CD8-positive, alpha-beta memory T cell (primary cell): ENCODE measurements at places on chromosomes 5 and 9. TPM values are rescaled to one million over a fixed set of nuclear protein-coding genes. Genes with fewer than 3 reads are reported as not detected.

The ADAMTS16 gene
- not detected for polyA plus RNA-seq

The PCDHA9 gene
- polyA plus RNA-seq: not detected

GRCh38 chr5:146789712-146790653 lies 88.6 kb downstream of the PPP2R2B start:
- DNase-seq: no peak

- no peak for DNase-seq
Observed at GRCh38 chr9:3251309-3251708, 274.5 kb downstream of the RFX3 start.

DNA sequence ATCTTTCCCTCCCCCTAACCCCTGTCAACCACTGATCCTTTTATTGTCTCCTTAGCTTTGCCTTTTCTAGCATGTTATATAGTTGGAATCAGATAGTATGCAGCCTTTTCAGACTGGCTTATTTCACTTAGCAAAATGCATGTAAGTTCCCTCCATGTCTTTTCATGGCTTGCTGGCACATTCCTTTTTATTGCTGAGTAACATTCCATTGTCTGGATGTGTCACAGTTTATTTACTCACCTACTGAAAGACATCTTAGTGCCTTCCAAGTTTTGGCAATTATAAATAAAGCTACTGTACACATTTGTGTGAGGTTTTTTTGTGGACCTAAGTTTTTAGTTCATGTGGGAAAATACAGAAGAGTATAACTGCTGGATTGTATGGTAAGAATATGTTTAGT lies 230.1 kb downstream of the PBX3 start:
- no peak for DNase-seq

DNA sequence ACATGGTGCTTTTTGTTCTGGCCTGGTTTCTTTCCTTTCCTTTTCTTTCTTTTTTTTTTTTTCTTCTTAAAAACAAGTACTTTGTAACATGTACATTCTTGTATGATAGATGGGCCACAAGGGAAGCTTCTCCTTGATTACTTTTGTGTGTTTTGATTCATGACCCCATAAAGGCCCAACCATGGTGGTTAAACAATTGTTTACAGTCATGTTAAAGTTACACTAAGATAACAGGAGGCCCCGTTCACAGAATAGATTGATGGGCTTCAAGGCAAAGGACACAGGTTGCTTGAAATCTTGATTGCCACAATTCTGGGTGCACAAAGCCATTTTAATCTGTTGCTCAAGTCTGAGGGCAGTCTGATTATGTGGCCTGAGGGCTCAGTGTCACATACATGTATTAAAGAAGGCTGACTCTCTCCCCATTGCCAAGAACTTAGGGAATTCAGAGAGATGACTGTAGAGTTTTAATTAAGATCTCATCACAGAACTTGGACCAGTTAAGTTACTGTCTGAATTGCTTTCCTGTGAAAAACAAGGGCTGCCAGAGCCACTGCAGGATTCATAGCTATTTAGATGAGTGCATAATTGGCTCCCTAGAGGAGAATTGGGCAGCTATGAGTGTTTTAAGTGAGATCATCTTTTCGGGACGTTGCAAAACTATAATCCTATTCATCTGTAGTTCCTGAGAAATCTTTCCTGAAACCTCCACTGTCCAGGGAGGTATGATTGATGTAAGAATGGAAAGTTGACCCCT lies 163.4 kb downstream of the TLE4 start:
- no peak for DNase-seq

The LEAP2 gene
- 0.93 TPM for polyA plus RNA-seq

DNA sequence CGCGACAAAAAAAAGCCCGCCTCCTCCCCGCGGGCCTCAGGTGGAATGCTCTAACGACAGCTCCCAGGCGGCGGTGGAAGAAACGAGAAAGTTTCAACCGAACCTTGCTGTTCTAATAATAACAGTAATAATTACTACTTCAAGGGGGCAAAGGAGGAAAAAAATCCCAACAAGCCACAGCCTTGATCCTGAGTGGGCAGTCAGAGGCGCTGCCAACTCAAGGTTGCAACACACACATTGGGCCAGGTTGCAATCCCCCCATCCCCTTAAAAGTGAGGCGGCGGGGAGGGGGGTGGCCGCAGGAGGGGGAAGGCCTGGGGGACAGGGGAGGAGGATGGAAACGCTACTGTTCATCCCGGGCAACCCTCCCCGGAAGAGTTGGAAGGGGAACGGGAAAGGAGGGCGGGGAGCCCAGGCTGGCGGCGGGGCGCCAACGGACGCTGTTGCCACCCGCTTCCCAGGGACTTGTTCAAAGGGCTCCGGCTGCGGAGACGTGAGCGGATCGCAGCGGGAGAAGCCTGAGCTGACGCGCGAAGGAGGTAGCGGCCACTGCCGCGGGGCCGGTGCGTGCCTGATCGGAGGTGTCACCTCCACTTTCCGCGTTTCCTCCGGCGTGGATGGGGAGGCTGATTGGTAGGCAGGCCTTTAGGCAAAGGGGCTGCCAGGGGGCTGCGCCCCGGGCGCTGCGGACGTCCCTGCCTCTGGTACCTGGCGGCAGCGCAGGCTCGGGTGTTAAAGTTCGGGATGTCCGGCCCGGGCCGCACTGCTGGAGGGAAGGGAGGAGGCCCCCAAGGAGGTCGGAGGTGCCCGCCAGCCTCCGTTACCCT lies 647 bp downstream of the SMARCA2 start:
- DNase-seq: peak; percentile 45

DNA sequence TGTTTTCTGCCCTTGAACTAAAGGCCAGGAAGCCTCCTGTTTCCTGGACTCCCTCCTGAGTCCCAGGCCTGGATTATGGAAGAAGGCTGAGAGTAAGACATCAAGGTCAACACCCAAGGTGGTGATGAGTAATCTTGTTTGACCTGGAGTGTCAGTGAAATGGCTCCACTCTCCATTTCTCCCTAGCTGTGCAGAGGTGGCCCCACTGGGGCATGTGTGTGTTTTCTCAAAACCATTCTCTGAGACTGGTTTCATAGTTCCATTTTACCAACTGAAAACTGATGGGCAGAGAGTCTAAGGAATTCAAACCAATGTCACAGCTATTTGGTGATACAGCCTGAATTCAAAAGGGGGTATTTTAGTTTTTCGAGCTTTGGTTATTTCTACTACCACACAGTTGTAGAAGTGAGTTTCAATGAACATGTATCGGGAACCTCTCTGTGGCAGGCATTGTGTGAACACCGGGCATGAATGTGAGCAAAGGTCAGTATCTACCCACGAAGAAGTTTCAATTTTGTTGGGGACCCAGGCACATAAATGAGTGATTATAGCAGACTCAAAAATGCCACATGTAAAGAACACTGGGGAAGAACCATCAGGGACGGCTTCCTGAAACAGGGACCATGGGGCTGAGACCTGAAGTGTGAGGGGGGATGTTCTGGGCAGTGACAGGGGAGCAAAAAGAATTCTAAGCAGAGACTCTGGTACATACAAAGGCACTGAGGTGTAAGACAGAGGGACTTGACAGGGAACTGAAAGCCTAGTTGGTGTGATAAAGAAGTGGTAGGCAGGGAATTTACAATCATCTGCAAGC lies 269.6 kb upstream of the KLF4 start:
- DNase-seq: no peak

The RAB3C gene
- polyA plus RNA-seq: not detected

GRCh38 chr9:91946196-91946595 lies 3.8 kb downstream of the ROR2 start:
- no peak for DNase-seq
